ENCODE measurements at places on chromosomes 1 and 21.

DNA sequence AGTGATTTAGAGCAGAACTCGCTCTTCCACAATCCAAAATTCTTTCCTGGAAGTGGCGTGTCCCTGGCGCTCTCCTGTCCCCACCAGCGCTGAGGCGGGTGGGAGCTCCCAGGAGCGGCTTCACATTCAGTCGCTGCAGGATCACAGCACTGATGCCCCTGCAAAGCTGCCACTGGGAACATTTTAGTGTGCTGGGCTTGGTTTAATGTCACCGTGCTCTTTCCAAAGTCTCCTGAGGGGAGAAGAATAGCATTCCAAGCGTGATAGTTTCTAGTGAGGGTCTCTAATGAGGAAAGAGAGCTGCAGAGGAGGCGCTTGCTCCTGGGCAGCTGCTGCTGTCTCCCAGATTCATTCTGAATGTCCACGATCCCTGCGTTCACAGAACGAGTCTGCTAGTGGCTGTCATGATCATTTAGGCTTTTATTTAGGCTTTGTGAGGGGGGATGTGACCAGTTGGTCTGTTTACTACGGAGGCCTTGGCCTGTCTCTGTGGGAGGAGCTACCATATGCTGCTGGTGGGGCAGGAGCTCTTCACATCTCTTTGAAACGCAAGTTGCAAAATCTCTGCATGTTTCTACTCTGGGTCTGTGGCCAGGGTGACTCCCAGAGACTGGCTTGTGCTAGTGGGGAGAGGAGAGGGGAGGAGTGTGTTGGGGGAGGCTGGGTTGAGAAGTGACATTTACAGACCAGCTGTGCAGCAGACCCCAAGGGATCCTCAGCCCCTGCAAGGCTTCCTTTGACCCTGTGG is 23.4 kb downstream of the OLFML3 start:
- no peak for DNase-seq

- no peak for DNase-seq
Measured at GRCh38 chr1:60342569-60342968, 269.0 kb upstream of the C1orf87 start.

GRCh38 chr1:29202053-29202452 is 20.4 kb upstream of the SRSF4 start:
- DNase-seq: peak; percentile 25

GRCh38 chr1:159266832-159267231 is 35.3 kb upstream of the FCER1A start:
- DNase-seq: no peak

GRCh38 chr1:84603941-84604830 is 29.9 kb upstream of the CTBS start:
- no peak for DNase-seq

DNA sequence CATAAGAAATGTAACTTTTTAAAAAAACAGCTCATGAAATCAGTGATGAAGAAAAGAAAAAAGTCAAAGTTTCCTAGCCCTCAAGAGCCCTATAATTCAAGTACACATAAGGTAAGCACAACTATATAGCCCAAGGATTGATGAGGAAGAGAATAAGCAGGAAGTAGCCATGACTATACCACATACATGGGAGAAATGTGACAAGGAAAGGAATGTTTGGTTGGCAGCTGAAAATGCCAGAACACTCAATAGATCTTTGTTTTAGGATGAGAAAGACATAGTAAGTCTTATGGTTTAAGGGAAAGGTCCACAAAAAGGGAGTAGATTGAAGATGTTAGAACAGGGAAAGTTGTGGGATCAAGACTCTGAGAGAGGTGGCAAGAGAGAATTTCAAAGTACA is 5.7 kb downstream of the DOCK7 start:
- no peak for DNase-seq

All from bone marrow (tissue), 2 donors.